ENCODE measurements at places on chromosomes 4 and X.

DNA sequence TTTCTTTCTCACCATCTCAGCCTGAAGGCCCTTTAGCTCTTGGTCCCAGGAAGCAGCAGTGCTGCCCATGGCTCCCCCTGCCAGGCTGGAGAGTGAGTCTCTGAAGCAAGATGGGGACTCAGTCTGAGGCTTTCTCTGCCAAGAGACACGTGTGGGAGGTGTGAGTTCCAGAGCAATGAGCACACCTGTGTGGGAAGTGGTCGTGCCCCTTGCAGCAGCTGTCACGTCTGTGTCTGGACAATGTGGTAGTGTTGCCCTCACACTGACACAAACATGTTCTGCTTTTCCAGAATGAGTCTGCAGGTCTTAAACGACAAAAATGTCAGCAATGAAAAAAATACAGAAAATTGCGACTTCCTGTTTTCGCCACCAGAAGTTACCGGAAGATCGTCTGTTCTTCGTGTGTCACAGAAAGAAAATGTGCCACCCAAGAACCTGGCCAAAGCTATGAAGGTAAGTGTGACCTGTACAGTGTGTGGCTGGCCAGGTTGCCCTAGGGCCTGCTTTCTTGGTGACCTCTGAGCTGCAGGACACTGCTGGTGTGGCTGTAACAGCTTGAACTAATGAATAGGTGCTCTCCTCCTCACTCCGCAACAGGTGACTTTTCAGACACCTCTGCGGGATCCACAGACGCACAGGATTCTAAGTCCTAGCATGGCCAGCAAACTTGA, 1.9 kb downstream of the TACC3 start:
- H3K36me3 ChIP-seq = peaks cover 18% of the 10 kb centered on the region
- H3K27me3 ChIP-seq = no peaks in the 10 kb centered on the region
- peaks cover 14% of the 10 kb centered on the region for H3K4me1 ChIP-seq

GRCh38 chrX:19156186-19156585, 33.9 kb upstream of the ADGRG2 start:
- no peaks in the 10 kb centered on the region for H3K27me3 ChIP-seq
- H3K36me3 ChIP-seq = no peaks in the 10 kb centered on the region
- H3K4me1 ChIP-seq = no peaks in the 10 kb centered on the region

DNA sequence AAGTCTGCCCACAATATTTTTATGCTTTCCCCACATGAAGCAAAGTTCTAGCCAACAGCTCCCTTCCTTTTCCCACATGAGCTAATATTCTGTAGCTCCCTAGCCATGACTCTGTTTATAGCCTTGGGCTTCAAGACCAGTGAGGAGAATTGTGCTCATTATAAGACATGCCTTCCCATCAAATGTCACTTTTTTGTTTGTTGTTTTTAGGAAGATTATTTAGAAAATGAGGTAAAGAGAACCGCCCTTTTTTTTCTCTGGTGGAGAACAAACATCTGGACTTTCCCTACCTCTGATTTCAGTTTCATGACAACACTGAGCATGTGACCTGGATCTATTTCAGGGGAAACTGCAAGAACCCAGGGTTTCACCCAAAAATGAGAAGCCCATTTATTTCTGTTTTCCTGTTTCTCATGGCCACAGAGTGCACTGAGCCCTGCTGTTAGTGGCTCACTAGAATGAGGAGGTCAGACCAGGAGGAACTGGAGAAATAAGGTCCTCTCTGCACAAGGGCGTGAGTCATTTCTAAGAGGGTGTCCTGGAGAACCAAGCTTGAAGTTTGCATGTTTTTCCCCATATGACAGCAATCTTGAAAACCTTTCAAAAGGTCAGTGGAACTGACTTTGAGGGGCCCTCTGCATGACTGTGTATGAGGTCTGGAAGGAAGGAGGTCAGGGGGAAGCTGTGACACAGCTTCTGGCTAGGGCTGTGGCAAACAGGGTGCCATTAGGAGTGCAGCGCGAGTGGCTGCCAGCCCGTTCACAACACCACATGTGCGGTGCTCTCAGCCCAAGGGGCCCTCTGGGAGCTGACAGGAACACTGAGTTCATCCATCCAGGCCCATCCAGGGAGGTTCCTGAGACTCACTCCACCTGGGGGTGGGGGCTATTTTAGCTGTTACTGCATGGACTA, 55.2 kb downstream of the CHST7 start:
- H3K27ac ChIP-seq = peak overlapping the region; percentile 88
- peak; percentile 59 for DNase-seq
- H3K4me1 ChIP-seq = peaks cover 24% of the 10 kb centered on the region

DNA sequence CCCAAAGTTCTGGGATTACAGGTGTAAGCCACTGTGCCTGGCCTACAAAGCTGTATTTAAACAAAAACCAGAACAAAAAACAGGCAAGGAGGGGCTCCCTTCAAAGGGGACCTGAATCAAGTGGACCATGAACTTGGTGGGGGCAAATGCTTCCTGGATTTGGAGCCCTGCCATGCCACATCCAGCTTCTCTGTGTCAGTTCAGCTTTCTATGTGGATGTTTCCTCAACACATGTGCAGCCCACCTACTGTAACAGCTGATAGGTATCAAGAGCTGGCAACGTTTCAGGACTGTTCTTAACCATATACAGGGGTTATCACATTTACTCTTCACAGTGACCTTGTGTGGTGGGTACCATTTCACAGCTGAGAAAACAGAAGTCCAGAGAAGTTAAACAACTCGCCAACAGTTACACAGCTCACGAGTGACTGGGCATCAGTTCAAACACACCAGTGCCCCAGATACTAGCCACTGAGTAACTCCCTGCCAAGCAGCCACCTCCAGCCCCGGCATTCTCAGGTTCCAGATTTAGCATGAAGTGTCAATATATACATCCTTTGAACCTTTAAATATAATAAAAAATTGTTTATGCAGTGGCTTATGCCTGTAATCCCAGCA, 7.5 kb downstream of the GPR143 start:
- H3K36me3 ChIP-seq = no peaks in the 10 kb centered on the region
- no peak for DNase-seq
- H3K4me1 ChIP-seq = no peaks in the 10 kb centered on the region
- no peak overlapping the region for H3K27ac ChIP-seq
- no peak overlapping the region for H3K4me3 ChIP-seq

DNA sequence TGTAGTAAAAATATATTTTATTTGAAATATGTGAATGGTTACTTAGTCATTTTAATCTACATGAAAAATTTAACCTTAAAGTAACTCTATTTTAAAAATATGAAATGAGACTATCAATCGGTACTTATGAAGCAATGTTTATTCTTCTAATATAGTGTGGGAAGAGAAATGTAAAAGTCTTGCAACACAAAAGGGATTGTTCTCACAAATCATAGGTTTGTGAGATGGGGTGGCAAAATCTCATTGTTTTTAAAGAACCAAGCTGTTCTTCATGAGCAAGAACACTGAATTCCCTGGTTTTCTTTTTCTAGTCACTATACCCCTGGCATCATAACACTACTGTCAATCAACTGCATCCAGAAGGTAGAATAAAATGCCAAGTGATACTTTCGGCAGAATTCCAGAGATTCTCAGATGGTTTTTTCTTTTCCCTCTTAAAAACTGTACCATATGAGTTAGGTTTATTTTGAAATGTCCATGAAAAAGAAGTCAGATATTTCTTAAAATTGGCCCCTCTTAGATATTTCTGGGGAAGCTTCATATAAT, 52.2 kb downstream of the SNCA start:
- DNase-seq = no peak
- H3K27ac ChIP-seq = no peak overlapping the region
- no peak overlapping the region for H3K4me3 ChIP-seq
- no peaks in the 10 kb centered on the region for H3K36me3 ChIP-seq
- no peaks in the 10 kb centered on the region for H3K4me1 ChIP-seq

- no peaks in the 10 kb centered on the region for H3K27me3 ChIP-seq
- DNase-seq = no peak
- no peaks in the 10 kb centered on the region for H3K36me3 ChIP-seq
Measured at GRCh38 chr4:16267639-16268038, 41.4 kb upstream of the TAPT1 start.

DNA sequence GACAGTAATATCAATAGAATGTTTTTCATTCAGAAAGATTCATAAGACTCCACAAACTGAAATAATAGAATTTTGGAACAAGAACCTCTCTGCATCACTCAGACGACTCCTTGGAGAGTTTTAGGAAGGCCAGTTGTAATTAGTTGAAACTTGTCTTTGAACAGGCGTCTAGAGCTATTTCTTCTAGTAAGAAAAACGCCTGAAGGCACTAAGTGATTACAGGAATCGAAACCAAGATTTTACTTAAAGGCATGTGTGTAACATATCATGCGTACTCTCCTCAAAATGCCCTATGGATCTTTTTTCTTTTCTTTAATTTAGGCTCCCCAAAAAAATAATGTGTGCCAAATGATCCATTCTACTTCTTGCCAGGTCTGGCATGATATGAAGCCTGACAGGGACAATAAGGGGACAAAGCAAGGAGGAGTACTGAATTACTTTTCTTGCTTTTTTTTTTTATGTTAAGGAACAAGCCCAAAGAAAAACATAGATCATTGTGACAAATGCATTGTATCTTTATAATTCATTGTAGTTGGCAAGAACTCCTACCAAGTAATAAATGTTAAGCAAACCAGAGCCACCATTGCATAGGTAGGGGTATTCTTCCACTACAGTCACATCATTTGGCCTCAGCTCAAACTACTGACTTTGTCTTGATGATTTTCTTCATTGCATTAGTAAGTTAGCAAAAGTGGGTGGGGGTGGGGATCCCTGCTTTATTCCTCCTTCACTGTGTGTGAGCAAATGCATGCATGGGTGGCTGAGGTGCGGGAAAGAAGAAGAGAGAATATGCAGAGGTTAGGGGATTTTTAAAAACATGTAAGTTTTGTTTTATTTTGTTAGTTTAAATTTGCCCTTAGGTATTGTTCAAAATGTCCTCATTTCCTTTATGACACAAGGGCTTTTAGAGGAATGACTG, 79.9 kb upstream of the ATOH1 start:
- peak; percentile 55 for DNase-seq
- no peaks in the 10 kb centered on the region for H3K27me3 ChIP-seq
- H3K4me1 ChIP-seq = no peaks in the 10 kb centered on the region
- no peak overlapping the region for H3K27ac ChIP-seq

- H3K36me3 ChIP-seq = no peaks in the 10 kb centered on the region
- H3K4me1 ChIP-seq = no peaks in the 10 kb centered on the region
- H3K4me3 ChIP-seq = no peak overlapping the region
- no peak for DNase-seq
- no peak overlapping the region for H3K27ac ChIP-seq
Measured at GRCh38 chrX:130626521-130626920, 224.7 kb downstream of the RBMX2 start.

- H3K4me1 ChIP-seq = no peaks in the 10 kb centered on the region
- no peak overlapping the region for H3K27ac ChIP-seq
- no peak for DNase-seq
- no peaks in the 10 kb centered on the region for H3K27me3 ChIP-seq
- H3K4me3 ChIP-seq = no peak overlapping the region
Measured at GRCh38 chr4:156584100-156584499, 387.5 kb downstream of the PDGFC start.

GRCh38 chrX:22396408-22396807, 123.7 kb downstream of the CBLL2 start:
- no peaks in the 10 kb centered on the region for H3K27me3 ChIP-seq
- H3K36me3 ChIP-seq = no peaks in the 10 kb centered on the region
- DNase-seq = no peak
- H3K4me1 ChIP-seq = no peaks in the 10 kb centered on the region

GRCh38 chr4:61532336-61533000, 332.3 kb downstream of the ADGRL3 start:
- H3K27me3 ChIP-seq = no peaks in the 10 kb centered on the region
- H3K27ac ChIP-seq = no peak overlapping the region
- H3K4me1 ChIP-seq = no peaks in the 10 kb centered on the region
- no peak for DNase-seq
- no peaks in the 10 kb centered on the region for H3K36me3 ChIP-seq
- no peak overlapping the region for H3K4me3 ChIP-seq

GRCh38 chr4:140094438-140095420, 59.3 kb downstream of the MAML3 start:
- no peaks in the 10 kb centered on the region for H3K36me3 ChIP-seq
- no peaks in the 10 kb centered on the region for H3K4me1 ChIP-seq

DNA sequence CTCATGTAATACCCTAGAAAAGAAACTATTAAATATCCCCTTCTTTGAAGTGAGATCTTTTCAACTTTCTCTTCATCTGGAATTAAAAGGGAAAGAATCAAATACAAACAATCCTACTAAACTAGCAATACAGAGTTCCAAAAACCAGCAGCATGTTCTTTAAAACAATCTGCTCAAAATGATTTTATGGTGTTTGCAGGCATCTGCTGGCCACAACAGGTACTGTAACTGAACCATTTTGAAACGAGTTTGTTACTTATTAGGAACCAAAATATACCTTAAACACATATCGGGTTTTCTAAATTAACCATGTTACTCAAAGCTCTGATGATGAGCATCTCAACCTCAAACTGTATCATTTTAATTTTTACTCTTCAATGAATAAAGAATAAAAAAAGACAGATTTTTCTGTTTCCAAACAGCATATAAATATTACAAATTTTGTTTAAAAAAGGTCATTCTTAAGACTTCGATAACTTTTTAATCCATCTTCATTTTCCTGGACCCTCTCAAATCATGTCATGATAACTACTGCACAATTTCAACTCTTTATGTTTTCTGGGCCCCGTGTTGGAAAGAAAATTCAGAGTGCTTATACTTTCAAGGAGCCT, 56.5 kb downstream of the ARAP2 start:
- DNase-seq = peak; percentile 23
- no peak overlapping the region for H3K4me3 ChIP-seq
- no peaks in the 10 kb centered on the region for H3K36me3 ChIP-seq
- peaks cover 12% of the 10 kb centered on the region for H3K4me1 ChIP-seq
- H3K27me3 ChIP-seq = no peaks in the 10 kb centered on the region

DNA sequence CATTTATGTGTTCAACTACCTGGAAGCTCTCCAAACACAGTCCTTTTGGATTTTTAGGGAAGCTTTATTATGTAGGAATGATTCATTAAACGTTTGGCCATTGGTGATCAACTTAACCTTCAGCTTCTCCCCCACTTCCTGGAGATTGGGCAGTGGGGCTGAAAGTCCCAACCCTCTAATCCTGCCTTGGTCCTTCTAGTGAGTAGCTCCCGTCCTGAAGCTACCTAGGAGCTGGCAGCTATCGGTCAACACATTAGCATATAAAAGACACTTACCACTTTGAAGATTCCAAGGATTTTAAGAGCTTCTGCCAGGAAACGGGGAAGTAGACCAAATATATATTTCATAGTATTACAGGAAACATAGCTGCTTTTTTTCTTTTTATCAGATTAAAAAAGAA, 69.7 kb downstream of the MCUB start:
- no peak for DNase-seq
- no peak overlapping the region for H3K27ac ChIP-seq
- no peaks in the 10 kb centered on the region for H3K36me3 ChIP-seq

GRCh38 chr4:41442810-41443209, 95.1 kb upstream of the LIMCH1 start:
- no peak for DNase-seq
- no peaks in the 10 kb centered on the region for H3K36me3 ChIP-seq
- no peaks in the 10 kb centered on the region for H3K4me1 ChIP-seq
- no peaks in the 10 kb centered on the region for H3K27me3 ChIP-seq
- no peak overlapping the region for H3K4me3 ChIP-seq
- H3K27ac ChIP-seq = no peak overlapping the region

DNA sequence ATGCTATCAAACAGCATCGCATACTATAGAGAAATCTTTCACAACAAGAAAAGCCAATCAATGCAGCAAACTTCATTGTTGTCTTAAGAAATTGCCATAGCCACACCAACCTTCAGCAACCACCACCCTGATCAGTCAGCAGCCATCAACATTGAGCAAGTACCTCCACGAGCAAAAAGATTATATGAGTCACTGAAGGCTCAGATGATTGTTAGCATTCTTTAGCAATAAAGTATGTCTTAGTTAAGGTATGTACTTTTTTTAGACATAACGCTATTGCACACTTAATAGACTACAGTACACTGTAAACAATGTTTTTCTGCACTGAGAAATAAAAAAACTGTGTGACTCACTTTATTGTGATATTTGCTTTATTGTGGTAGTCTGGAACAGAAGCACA, 37.8 kb upstream of the FUNDC1 start:
- H3K27ac ChIP-seq = no peak overlapping the region
- H3K4me3 ChIP-seq = no peak overlapping the region
- no peak for DNase-seq
- H3K4me1 ChIP-seq = no peaks in the 10 kb centered on the region

Data from MM.1S (cell line).